RWPE2 (cell line): ENCODE measurements at places on chromosomes 16 and 17.
A peak's percentile ranks its signal among the peaks of the same experiment; 100 is the strongest.

- peak; percentile 88 for DNase-seq
Measured at GRCh38 chr17:18235743-18236256, 10.4 kb downstream of the LLGL1 start.

- DNase-seq, result no peak
Measured at GRCh38 chr16:54007504-54007903, 279.1 kb downstream of the IRX3 start.

GRCh38 chr17:83190601-83191387 lies 111.4 kb downstream of the METRNL start:
- DNase-seq, result peak; percentile 47

DNA sequence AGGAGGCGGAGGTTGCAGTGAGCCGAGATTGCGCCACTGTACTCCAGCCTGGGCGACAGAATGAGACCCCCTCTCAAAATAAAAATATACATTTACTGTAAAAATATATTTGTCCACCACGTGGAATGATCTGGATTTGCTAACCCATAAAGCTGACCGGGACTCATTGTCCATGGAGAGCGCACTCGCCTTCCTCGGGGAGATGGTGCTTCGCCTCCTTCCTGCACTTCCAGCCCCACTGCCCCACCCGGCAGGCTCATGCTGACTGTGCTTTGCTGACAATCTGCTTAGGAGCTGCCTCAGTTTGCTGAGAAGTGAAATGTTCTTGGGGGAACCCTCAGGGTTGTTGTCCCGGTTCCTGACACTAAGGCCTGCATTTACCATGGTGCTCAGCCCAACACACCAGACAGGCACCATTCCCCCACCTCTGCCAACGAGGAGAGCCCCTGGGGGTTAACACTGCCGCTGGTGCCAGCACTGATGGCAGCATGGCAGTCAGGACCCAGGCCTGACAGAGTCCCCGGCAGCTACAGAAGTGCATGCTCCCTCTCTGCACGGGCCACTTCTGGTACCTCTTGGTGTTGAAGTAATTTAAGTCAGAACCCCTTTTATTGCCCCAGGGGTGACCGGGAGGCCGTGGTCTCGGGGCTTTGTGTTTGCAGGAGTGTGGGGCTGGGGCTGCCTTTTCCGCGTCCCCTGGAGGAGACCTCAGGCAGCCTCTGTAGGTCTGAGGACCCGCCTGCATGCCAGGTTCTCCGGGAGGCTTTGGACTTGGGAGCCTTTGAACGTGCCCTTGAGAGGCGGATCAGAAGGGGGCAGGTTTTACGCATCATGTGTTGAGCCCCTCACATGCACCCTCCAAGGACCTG lies 2.5 kb downstream of the NUBP2 start:
- no peak for DNase-seq

DNA sequence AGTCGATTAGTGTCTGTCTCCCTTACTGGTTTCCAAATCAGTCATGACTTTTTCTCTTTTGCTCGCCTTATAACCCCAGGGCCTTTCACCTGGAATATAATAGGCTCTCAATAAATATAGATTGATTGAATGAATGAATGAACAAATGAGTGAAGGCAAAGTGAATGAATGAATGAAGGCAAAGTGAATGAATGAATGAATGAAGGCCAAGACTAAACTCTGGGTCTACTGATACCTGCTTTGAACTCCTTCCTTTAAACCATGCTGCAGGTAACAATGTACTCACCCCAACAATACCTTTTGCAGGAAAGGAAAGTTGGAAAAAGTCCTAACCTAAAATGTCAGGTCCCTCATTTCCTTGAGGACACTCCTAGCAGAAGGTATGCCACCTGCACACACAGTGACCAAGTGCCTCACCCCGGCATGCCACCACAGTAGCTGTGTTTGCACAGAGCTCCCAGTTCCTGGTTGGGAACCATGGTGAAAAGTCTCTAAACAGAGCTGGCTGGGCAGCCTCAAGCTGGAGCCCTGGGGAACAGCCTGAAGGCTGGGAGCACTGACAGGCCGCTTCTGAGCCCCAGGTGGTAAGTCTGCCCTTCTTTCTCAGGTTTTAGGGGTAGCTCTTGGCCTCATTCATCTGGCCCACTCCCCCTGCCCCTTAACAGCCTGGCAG lies 42.7 kb upstream of the ANKFN1 start:
- no peak for DNase-seq

GRCh38 chr17:39517224-39517623 lies 55.9 kb downstream of the CDK12 start:
- no peak for DNase-seq

GRCh38 chr17:4179071-4179470 lies 36.1 kb downstream of the CYB5D2 start:
- DNase-seq, result no peak

GRCh38 chr17:4720787-4721186 lies 10.4 kb downstream of the ARRB2 start:
- no peak for DNase-seq

DNA sequence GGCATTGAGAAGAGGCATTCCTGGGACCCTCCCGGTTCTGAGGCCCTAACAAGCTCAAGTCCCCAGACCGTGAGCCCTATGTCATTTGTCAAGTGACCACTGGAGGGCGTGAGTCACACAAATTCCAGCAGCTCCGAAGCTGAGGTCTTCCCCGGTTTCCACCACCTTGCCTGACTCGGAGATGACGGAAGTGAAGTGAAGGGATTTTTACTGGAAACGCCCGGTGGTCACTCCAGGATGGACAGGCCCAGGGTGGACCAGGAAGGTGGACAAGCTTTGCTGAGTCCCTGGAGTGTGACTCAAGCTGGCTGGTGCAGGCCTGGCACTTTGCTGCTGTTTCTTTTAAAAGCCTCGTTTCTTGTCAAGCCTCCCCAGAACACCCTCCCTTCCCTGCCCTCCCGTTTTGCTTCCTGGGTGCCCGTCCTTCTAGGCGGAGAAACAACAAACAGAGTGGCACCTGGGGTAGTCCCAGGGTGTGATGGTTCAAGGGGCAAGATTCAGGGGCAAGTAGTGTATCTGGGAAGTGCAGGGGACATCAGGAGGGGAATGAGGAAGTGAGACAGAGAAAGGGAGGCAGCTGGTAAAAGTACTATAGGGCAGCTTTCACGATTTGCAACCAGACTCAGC lies 5.3 kb upstream of the NOS2 start:
- DNase-seq, result no peak

- peak; percentile 71 for DNase-seq
Measured at GRCh38 chr16:89195521-89196171, 4.7 kb downstream of the SLC22A31 start.

DNA sequence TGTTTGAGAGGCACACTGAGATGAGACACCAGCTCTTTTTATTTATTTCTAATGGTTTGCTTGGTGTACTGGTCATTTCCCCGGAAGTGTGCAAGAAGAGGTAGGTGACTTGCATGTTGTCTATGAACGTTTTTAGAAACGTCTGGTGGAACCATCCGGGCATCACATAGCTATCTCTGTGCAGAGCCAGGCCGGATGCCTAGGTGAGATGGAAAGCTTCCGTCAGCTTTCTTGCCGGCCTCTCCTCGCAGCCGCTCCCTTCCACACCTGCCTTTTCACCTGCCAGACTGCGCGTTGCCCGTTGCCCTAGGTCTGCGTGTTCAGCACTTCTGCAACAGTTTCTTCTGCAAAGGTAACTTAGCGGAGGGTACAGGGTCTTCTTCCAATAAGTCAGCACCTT lies 416.0 kb downstream of the WWOX start:
- DNase-seq, result no peak

DNA sequence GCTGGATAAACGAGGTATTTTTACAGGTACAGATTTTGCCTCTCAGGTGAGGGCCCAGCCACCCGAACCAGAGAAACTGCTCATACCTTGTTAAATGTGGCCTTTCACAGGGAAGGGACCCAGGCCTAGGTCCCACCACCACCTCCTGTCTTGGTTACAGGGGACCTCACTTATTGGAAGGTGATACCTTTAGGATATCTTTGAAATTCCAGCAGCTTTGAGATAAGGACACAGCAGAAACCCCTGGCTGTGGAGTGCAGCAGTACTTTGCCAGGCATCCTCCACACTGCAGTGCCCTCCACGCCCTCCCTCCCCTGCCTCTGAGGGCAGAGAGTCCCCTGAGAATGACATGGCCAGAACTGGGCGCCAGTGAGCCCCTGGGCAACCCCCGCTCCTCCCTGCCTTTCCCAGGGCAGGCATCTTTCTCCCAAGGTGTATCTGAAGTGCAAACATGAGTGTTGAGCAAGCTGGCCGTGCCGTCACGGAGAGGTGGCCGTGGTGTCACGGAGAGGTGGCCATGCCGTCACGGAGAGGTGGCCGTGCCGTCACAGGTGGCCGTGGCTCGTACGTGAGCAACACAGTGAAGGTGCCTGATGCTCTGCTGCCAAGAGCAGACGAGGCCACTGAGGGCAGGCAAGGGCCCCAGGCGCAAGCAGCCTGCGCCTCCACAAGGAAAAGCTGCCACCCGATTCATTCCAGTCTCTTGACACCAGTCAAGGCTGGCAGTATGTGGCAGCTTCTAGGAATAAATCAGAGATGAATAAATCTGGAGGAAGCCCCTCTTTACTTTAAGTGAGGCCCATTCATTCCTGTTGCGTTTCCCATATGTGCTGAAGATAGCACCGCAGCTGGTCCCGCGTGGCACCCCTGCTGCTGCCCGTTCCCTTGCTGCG lies 134.5 kb upstream of the CHMP6 start:
- DNase-seq, result peak; percentile 61

DNA sequence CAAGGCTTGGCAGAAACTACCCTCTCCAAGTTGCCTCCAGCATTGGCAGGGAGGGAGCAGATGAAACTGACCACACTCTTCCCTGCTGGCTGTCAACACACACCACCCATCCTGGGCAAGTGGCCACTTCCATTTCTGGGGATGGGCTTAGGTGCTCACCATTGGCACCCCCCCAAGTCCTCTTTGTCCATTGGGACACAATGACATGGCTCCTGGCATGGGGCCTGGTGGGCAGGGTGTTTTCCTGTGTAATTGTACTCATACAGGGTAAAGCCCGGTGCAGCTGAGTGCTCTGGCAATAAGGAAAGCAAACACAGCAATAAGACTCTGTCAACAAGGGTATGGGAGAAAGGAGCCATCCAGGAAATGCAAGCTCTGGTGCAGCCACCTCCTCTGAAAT lies 22.6 kb downstream of the SCNN1B start:
- DNase-seq, result no peak

DNA sequence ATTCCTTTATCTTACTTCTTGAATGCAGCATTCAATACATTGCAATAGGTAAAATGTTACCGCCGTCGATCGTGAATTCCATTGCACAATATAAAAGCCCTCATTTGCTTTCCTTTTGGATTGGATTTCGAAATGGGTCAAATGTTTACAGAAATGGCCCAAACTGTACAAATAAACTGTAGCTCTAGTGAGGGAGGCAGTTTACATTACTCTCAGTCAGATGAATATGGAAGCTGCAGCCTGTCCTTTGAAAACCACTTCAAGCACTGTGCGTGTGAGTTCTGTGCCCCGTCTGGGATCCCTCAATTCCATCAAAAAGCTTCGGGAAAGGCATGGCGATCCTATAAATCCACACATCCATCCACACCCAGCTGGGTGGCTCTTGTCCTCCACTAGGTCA lies 258.6 kb upstream of the FOXF1 start:
- DNase-seq, result no peak

DNA sequence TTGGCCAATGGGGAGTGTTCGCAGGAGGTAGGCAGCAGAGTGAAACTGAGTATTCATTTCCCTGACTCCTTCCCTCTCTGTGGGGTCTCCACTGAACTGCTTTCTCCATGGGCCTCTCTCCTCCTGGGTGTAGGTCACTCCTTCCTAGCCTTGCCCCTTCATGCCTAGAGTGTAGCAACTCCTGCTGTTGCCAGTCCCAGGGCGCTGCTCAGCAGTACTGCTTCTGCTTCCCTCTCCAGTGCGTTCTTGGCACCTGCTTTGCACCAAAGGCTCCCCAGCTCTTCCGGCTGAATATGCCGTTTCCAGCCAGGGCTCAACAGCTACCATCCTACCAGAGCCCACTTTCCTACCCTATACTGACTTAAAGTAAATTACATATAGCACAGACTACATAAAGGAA lies 92.2 kb downstream of the MAF start:
- no peak for DNase-seq

DNA sequence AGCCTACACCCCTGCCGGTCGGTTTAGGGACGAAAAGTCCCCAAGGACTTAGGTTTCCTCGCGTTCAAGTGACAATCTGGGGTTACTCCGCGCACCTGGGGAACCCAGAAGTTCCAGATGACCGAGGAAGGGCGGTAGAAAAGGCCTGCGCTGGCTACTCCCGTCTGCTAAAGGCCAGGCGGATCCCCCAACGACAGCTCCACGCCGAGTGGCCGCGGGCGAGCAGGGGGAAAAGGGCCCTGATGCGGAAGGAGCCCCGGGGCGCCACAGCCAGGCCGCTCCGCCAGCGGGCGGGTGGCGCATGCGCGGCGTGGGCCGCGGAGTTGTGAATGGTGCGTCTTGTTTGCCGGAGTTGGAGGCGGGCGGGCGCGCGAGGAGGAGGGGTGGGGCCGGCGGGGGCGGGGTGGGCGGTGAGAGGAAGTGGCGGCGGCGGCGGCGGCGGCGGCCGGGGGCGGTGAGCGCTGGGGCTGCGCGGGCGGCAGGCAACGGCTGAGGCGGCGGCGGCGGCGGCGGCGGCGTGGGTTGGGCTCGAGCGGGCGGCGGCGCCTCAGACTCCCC lies at the start of gene CBFB:
Gene CBFB (plus strand): TSS at position 454 of the 558 bp plus-strand sequence. CDS start 259 bp downstream, outside the sequence.
- DNase-seq, result peak; percentile 92

DNA sequence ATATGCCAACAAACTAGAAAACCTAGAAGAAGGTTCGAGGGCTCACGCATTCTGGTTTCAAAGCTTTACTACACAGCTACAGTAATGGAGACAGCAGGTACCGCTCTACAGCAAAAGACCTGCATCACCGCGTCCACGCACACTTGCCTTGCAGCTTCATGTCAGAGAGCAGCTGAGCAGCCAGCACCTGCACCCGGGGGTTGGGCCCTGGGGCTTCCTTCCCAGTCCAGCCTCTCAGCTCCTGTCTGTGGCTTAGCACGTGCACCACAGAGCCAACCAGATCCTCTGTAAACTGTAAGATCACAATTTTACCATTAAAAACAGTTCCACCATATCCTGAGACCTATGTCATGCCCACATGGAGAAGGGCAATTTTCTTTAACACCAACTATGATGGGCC lies 15.3 kb downstream of the MEAK7 start:
- no peak for DNase-seq

DNA sequence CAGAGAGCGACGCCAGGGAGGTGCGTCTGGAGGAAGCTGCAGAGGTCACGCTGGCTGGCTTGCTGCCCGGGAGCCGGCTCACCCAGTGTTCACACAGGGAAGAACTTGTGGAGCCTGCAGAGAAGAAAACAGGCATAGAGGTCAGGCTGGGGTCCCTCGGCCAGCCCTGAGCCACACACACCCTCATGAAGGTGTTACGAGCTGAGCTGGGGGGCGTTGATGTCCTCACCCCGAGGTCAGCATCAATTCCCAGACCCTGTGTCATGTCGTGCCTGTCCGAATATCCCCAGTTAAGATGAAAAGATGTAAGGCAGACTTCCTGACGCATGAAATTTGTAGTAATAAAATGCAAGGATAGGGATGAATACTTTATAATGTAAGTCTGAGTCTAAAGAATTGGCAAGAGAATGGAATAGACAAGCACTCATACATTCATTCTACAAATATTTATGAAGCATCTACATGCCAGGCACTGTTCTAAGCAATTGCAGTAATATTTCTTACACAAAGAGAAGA lies 77.1 kb downstream of the USP31 start:
- DNase-seq, result peak; percentile 86

- DNase-seq, result peak; percentile 78
Measured at GRCh38 chr16:2838928-2839327, 8.8 kb downstream of the ZG16B start.
